ENCODE measurements at places on chromosomes 7 and 10. TPM values are rescaled to one million over a fixed set of nuclear protein-coding genes. Genes with fewer than 3 reads are reported as not detected.
A peak's percentile ranks its signal among the peaks of the same experiment; 100 is the strongest.

GRCh38 chr7:98217623-98218582 is 6.7 kb downstream of the BHLHA15 start:
- DNase-seq: peak; percentile 51

GRCh38 chr10:105586451-105587098 is 945.5 kb downstream of the SORCS3 start:
- DNase-seq: no peak

DNA sequence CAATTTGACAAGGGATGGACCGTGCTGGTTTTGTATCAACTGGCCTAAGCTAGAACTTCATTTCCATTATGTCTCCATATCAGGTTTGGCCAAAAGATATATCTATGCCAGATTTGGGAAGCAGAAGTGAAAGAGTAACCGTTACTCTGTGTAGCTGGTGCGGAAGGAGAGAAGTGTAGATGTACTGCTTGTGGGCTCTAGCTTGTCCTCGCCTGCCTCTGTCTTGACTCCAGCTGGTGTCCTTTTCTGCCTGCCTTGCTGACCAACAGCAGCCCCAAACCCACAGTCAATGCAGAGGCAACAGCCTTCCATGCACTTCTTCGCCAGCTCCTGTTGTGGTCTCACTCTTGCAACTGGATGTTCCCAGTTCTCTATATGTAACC is 128.5 kb downstream of the KIF20B start:
- DNase-seq: no peak

Gene WDFY4
- 0.94 TPM for total RNA-seq

Gene RAMP3
- total RNA-seq: 4.7 TPM

GRCh38 chr10:96891840-96892239 is 59.7 kb downstream of the LCOR start:
- DNase-seq: no peak

DNA sequence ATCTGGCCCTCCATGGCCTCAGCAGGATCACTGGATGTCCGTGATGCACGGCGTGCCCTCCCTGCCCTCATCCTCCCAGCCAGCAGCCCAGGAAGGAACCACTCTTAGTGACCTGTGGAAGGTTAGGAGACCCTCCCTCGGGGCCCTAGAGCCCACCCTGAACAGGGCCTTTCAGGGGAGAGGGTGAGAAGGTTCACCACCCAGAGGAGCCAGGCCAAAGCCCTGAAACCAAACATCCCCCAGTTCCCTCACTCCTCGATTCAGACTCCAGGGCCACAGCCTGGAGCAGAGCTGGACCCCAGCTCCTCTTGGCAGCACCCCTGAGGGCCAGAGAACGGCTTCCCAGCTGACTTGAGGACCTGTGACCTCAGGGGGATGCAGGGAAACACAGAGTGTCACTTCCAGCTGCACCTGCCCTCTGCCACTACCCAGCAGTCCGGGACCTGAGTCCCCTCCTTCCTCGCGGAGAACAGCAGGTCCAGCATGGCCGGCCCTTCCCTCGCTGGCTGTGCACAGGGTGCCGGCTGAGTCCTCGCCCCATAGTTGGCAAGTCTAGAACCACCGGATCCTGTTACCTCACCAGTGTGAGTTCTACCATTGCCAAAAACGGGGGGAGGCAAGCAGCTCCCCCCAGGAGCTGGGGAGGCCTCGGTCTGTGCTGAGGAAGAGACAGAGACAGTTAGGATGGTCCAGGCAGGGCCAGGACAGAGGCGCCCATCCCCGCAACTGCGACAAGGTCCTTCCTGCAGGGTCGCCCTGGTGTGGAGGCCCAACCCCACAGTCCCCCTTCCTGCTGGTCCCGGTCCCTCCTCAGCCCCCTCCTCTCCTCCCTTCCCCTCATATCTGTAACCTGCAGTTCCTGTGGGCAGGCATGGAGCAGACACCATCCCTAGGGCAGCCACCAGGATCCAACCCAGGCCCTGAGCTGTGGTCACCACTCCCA is 158.6 kb downstream of the NRF1 start:
- no peak for DNase-seq

Gene ZFAND4
- total RNA-seq: 12.2 TPM

DNA sequence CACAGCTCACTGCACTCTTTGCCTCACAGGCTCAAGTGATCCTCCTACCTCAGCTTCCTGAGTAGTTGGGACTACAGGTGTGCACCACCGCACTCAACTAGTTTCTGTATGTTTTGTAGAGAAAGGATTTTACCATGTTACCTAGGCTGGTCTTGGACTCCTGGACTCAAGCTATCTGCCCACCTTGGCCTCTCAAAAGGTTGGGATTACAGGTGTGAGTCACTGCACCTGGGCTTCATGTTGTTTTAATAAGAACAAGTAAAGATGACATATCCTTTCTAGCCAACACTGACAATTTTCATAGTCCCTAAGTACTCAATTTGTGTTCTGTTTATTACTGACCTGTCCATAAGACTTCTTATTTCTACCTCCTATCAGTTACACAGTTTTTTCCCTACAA is 16.8 kb downstream of the SEMA3C start:
- no peak for DNase-seq

Gene ZNF25
- 66.8 TPM for total RNA-seq

Gene NUP205
- 58.0 TPM for total RNA-seq

Gene AGAP6
- 3.9 TPM for total RNA-seq

- DNase-seq: peak; percentile 55
Observed at GRCh38 chr7:66099551-66100407, 14.9 kb upstream of the CRCP start.

- no peak for DNase-seq
Observed at GRCh38 chr10:47376522-47377220, 7.4 kb downstream of the ZNF488 start.

Gene FASTK
- total RNA-seq: 30.7 TPM

Gene TCERG1L
- total RNA-seq: 1.6 TPM

DNA sequence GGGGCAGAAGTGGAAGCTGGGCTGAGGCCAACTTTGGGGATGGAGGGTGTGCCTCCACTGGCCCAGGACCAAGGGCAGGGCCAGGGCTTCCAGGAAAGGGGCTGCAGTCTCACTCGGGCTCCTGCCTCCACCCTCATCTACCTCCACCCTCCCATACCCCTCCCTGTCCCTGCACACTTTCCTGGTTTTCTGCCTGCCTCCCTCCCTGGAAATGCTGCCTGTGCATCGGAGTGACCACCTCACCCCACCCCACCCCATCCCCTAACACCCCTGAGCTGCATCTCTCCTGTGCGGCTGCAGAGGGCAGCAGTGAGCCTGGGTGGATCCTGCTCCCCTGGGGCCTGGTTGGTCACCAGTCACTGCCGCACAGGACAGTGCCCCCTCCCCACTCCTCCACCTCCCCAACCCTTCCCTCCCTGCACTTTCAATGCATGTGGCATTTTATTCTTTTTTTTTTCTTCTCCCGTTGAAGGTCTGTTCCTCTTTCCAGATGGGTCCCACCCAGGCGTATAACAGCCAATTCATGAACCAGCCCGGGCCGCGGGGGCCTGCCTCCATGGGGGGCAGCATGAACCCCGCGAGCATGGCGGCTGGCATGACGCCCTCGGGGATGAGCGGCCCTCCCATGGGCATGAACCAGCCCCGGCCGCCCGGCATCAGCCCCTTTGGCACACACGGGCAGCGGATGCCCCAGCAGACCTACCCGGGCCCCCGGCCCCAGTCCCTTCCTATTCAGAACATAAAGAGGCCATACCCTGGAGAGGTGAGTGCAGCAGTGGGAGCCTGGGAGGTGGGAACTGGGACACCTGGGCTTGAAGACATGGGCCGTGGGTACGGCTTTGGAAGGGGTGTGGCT is 54.1 kb upstream of the PPIF start:
- DNase-seq: no peak

Gene PANK1
- 43.5 TPM for total RNA-seq

DNA sequence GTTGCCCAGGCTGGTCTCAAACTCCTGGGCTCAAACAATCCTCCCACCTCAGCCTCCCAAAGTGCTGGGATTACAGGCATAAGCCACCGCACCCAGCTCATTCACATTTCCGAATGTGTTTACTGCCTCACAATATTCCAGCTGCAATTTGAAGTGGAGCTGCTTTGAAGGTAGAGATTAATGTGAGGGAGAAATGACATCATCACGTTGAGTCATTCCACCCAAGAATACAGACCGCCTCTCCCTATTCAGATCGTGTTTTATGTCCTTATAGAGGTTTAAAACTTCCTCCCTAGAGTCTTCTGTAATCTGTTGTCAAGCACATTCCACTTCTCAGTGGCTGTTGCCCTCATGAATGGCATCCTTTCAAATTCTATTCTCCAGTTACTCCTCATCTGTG is 100.4 kb upstream of the PDGFA start:
- no peak for DNase-seq

DNA sequence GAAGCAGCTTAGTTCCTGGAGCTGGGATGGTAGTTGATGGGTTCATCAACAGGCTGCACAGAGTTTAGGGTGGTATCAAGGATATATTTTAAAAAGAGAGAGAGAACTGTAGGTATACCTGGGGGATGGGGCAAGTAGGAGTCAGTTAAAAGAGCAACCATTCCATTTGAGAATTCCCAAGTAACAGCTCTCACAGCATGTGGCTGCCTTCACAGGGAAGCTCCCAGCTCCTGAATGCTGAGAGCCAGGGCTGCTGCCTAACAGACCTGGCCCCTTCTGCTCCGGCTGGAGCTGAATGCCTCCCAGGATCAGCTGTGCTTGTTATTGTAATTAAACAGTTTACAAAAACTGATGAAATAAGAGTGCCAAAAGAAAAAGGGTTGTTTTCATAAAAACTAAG is 58.8 kb upstream of the GPR26 start:
- no peak for DNase-seq

GRCh38 chr7:25851332-25852210 is 300.4 kb upstream of the NFE2L3 start:
- DNase-seq: peak; percentile 63

DNA sequence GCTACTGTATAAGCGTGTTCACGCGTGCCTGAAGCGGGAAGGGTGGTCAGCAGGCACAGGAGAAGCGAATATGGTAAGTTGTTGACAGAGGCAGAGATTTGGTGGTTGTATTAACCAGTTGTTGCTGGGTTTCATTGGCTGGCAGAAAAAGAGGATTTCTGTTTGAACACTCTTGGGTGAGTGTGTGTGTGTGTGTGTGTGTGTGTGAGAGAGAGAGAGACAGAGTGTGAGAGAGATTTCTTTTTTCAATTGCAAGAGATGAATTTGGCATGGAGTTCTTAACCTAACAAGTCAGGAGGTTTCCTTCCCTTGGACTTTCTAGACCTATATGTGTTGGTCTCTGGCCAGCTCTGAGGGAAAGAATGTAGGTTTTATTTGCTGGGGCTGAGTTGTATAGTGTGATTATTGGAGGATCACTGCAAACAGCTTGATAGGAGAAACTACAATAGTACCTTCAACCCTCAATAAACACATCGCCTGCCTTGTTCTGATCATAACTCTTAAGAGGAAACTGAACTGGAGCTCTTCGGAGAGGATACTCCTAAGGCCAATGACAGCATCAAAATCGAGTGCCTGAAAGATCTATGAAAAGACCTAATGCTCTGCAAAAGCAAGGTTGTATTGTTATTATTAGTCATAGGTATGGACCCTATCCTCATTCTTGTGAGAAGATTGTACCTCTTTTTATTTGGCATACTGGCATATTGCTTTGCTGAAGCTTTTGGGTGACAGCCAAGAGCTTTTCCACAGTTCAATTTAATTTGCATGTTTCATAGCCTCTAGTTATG is 1.2 kb downstream of the MCU start:
- no peak for DNase-seq

Gene CASP7
- total RNA-seq: 3.9 TPM

DNA sequence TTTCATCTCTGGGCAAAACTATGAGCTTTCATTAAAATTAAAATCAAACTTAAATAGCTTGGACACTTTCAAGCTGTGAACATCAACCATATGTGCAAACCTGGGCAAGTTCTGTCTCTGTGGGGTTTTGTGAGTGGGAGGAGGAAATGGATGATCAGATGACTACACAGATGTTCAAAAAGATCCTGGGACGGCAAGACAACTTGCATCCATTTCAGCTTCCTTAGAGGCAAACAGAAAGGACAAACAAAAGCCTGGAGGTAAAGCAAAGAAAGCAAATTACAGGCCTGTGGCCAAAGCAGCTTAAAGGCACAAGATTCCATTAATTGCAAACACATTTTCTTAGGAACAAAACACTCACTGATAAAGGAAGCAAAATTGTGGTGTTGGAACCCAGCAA is 222.2 kb downstream of the NEBL start:
- DNase-seq: peak; percentile 5

Gene THAP5
- total RNA-seq: 81.7 TPM

GRCh38 chr7:12030116-12030515 is 181.0 kb upstream of the TMEM106B start:
- DNase-seq: no peak

DNA sequence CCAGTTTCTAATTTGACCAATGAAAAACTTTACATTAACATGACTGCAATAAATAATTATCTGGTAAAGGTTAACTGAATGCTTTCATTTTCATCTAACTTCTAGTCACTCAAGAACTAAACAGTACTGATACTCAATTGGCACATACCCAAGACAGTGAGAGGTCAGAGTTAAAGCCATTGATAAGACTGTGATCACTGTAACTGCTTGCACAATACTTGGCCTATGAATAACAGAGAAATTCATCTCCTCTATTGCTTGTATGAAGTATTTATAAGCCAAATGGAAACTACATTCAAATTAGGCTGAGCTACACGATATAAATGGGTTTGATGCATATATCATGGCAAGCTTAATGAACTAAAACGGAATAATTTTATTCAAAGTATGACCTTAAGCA is 43.0 kb downstream of the HERC4 start:
- no peak for DNase-seq

Gene ATOH7
- total RNA-seq: 1.4 TPM

Gene OPN4
- total RNA-seq: not detected

GRCh38 chr10:63120554-63120953 is 12.6 kb upstream of the NRBF2 start:
- DNase-seq: no peak

DNA sequence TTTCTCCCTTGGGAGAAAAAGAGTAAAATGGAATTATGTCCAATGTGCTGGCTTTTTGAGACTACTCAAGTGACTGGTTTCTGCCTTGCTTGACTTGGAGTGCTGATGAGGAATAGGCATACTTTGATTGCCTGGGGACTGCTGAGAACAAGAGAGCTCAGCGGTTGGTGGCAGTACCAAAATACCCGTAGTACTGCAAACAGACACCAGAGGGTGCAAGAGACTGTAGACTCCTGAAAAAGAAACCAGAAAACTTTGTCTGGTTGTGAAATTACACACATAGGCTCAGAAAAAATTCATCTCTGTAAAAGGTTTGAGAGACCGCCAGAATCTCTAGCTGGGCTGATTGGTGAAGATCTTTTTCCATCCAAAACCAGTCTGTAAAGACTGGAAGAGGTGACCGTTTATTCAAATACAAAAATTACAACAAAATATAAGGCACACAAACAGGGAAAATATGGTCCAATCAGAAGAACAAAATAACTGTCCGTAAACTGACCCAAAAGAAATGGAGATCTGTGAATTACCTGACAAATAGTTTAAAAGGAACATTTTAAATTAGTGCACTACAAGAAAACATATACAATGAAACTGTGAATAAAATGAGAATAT is 18.5 kb downstream of the BICC1 start:
- no peak for DNase-seq

Gene KLF14
- total RNA-seq: not detected

- DNase-seq: no peak
Observed at GRCh38 chr7:149156898-149157297, 9.6 kb downstream of the ZNF398 start.

- peak; percentile 15 for DNase-seq
Observed at GRCh38 chr10:12194752-12195271, 879 bp downstream of the NUDT5 start.

Data from occipital lobe (tissue), 3 donors.